Uterus (tissue), 4 donors: ENCODE measurements at places on chromosomes 16 and 17. TPM values are rescaled to one million over a fixed set of nuclear protein-coding genes. Genes with fewer than 3 reads are reported as not detected.

The CCDC200 gene
- not detected for total RNA-seq

DNA sequence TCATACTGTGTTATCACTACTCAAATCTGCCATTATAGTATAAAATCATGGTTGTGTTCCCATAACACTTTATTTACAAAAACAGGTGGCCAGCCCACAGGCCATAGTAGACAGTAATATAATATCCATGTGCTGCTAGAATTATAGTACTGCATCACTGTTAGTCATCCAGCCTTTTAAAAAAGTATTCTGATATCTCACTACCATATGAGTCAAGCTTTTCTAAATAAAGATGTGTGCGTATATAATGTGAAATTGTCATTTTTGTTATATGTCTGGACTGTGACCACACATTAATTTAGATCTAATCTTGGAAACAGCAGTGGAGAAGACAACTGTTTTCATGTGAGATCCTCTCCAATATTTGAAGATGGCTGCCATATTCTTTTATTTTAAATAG lies 1049.1 kb upstream of the GOT2 start:
- H3K36me3 ChIP-seq, result no peaks in the 10 kb centered on the region
- DNase-seq, result no peak
- H3K27me3 ChIP-seq, result no peaks in the 10 kb centered on the region
- no peak overlapping the region for H3K27ac ChIP-seq

- no peak for DNase-seq
- no peaks in the 10 kb centered on the region for H3K36me3 ChIP-seq
- H3K27ac ChIP-seq, result peak overlapping the region; percentile 84
- no peaks in the 10 kb centered on the region for H3K4me1 ChIP-seq
- peak overlapping the region; percentile 89 for H3K4me3 ChIP-seq
These were observed 456 bp downstream of the SMURF2 start for GRCh38 chr17:64661726-64661975.

GRCh38 chr17:70945386-70945785 lies 776.1 kb downstream of the KCNJ2 start:
- no peak for DNase-seq
- no peak overlapping the region for H3K4me3 ChIP-seq
- H3K36me3 ChIP-seq, result no peaks in the 10 kb centered on the region
- H3K27ac ChIP-seq, result no peak overlapping the region

DNA sequence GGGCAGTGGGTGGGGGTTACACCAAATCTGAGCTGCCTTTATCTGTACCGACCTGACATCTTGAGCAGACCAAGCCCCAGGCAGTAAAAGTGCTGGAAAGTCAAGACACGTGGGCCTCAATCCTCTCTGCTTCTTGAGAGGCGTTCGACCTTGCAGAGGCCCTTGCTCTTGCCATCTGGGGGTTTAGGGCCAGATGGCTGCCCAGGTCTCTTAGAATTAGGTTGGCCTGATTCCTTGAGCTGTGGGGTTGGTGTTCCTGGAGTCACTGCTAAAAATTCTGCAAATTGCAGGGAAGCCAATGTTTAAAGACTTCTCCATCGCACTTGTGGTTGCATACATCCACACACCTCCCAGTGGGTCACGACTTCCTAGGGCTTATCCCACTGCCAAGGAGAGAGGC lies 238.2 kb upstream of the ASIC2 start:
- no peak overlapping the region for H3K27ac ChIP-seq
- H3K4me3 ChIP-seq, result no peak overlapping the region

GRCh38 chr17:7043182-7043496 lies 753 bp downstream of the SLC16A11 start:
- peak overlapping the region; percentile 22 for H3K4me3 ChIP-seq
- H3K27me3 ChIP-seq, result peaks cover 15% of the 10 kb centered on the region
- H3K4me1 ChIP-seq, result peaks cover 19% of the 10 kb centered on the region
- DNase-seq, result no peak

GRCh38 chr17:51371732-51372151 lies 111.4 kb downstream of the UTP18 start:
- no peak overlapping the region for H3K4me3 ChIP-seq
- no peak for DNase-seq
- no peaks in the 10 kb centered on the region for H3K4me1 ChIP-seq
- H3K27me3 ChIP-seq, result no peaks in the 10 kb centered on the region
- no peak overlapping the region for H3K27ac ChIP-seq

The SUPT4H1 gene
- 31.1 TPM for total RNA-seq

The PYY gene
- not detected for total RNA-seq

GRCh38 chr17:51275381-51275780 lies 15.0 kb downstream of the UTP18 start:
- no peak overlapping the region for H3K4me3 ChIP-seq
- no peaks in the 10 kb centered on the region for H3K27me3 ChIP-seq
- no peak for DNase-seq

DNA sequence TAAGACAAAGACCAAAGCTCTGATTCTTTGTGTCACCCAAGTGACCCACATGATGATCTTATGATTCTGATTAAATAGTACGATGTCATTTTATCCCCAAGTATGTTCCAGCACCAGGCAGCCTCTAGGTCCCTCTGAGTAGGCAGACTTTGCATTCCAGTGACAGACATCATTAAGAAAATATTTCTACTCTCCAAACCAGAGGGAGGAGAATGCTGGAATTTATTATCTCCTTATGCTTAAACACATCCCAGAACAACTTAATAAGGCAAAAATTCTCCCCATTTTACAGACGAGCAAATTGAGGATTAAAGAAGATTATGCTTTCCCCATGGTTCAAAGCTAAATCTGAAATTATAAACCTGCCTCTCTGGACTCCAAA lies 192.8 kb upstream of the CDH11 start:
- no peaks in the 10 kb centered on the region for H3K27me3 ChIP-seq
- no peaks in the 10 kb centered on the region for H3K36me3 ChIP-seq
- H3K4me3 ChIP-seq, result no peak overlapping the region
- H3K4me1 ChIP-seq, result no peaks in the 10 kb centered on the region
- no peak overlapping the region for H3K27ac ChIP-seq

DNA sequence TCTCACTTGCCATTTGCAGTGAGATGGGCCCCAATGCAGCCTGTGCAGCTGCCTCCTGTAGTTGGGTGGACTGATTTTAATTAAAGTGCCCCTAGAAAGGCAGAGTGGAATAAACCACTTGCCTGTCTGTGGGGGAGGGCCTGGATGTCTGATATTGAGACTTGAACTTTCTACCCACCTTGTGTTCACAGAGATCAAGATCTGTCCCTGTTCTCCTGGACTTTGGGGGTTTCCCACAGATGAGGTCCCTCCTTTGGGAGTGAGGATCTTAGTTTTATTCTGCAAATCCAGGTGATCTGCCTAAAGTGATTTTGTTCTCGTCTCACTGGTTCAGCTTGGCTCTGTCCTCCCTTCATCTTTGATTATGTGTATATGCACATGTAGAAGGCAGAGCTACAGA lies 7.7 kb upstream of the DHRS13 start:
- peaks cover 11% of the 10 kb centered on the region for H3K4me1 ChIP-seq
- H3K4me3 ChIP-seq, result no peak overlapping the region
- H3K27me3 ChIP-seq, result no peaks in the 10 kb centered on the region
- no peak for DNase-seq
- H3K36me3 ChIP-seq, result no peaks in the 10 kb centered on the region

DNA sequence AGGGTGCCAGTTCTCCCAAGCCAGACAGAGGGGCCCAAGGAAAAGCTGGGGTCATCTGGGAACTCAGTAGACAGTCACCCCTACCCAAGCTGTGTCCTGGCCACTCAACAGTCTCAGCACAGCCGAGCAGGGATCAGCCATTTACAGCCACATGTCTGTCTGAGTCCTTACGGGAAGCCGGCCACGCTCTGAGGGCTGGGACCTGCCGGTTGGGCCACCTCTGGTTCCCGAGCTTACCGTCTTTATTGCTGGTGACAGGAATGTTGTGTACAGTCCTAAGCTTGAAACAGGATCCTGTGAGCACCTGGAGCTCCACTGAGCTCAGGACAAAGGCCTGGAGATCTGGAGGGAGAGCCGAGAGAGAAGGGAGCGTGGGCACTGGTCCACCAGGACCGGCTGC lies 59.8 kb downstream of the TIMM22 start:
- no peak overlapping the region for H3K27ac ChIP-seq
- no peaks in the 10 kb centered on the region for H3K4me1 ChIP-seq
- H3K4me3 ChIP-seq, result no peak overlapping the region
- no peak for DNase-seq
- no peaks in the 10 kb centered on the region for H3K36me3 ChIP-seq

- H3K27ac ChIP-seq, result no peak overlapping the region
- H3K36me3 ChIP-seq, result no peaks in the 10 kb centered on the region
- no peak for DNase-seq
These were observed 29.1 kb upstream of the FOXJ1 start for GRCh38 chr17:76170114-76170513.

GRCh38 chr16:12204601-12205000 lies 228.1 kb downstream of the SNX29 start:
- H3K27ac ChIP-seq, result no peak overlapping the region
- no peak for DNase-seq
- H3K36me3 ChIP-seq, result no peaks in the 10 kb centered on the region
- no peaks in the 10 kb centered on the region for H3K27me3 ChIP-seq

The CACNG1 gene
- total RNA-seq, result not detected

DNA sequence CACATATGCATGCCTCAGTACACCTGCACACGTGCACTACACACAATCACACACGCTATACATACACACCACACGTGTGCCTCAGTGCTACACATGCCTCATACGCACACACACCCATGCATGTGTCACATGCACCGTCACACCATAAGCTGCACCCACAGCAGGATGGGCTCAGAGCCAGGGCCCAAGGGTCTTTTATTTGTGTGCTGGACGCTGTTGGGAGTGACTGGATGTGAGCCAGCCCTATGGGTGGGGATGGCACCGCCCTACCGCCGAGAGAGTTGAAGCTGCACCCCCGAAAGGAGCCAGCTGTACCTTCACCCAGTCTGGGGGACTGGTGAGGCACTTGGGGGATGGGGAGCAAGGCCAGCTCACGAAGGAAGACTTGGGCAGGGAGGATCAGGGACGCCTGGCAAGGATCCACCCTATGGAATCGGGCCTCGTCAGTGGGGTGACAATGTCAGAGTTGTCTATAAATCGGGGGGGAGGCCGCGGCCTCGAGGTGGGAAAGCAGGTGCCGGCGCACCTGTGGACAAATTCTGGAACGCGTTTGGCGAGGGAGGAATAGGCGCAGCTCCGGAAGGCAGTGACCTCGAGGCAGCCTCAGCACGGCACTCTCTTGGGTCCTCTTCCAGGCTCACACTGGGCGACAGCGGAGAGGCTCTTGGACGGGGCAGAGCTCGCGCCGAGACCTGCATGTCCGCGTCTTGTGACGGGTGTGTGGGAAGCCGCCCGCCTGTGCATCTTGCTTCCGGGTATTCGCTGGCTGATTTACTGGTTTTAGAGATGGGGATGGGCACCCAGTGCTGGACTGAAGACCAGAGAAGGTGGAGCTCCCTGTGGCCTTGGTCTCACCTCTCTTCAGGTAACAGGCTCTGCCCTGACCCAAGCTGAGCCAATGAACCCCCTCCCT lies 7.3 kb downstream of the RGS11 start:
- no peaks in the 10 kb centered on the region for H3K4me1 ChIP-seq
- no peak overlapping the region for H3K27ac ChIP-seq
- H3K36me3 ChIP-seq, result no peaks in the 10 kb centered on the region
